ENCODE measurements at places on chromosomes 4 and X. TPM values are rescaled to one million over a fixed set of nuclear protein-coding genes. Genes with fewer than 3 reads are reported as not detected.

The RPL9 gene
- total RNA-seq: 710 TPM

The AFP gene
- total RNA-seq: not detected

The LDOC1 gene
- total RNA-seq: 3.4 TPM

The ARHGAP6 gene
- total RNA-seq: 2.7 TPM

DNA sequence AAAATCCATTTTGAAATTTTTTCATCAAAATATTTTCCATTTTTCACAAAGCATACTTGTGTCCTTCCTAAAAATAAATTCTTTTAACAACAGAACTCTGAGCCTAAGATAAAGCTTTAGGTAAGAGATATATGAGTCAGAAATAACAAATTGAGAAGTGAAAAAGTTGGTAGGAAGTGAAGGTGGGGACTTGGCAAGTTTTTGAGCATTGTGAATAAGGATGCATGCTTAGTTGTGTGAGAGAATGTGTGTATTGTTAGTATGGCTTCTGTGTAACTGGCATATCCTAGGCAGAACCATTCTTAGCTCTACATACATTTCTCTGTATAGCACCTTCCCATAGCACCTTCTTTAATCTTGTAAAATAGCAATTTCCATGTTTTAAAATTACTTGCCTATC is 6.8 kb downstream of the ASB5 start:
- no peak for DNase-seq

The GAR1 gene
- 7.7 TPM for total RNA-seq

All from Right ventricle myocardium superior (tissue), 1 donor.